DND-41 (cell line): ENCODE measurements at places on chromosomes 5 and 9.
A peak's percentile ranks its signal among the peaks of the same experiment; 100 is the strongest.

GRCh38 chr5:100550531-100551051, 15.4 kb downstream of the FAM174A start:
- no peak for DNase-seq

DNA sequence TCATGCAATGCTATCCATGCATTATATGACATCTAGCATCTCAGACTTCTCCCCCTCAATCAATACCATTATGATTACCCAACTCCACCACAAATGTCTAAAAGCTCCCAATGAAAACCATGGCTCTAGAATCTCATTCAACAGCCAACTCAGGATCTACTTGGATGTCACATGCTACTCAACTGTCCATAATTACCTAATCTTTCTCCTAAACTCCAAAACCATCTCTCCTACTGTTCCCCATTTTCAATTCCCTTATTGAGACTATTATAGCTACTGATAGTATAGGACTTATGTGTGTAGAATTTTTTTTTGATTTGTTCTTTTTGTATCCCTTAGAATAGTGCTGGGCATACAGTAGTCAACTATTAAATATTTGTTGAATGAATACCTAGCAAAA, 8.2 kb upstream of the STRBP start:
- DNase-seq = no peak

DNA sequence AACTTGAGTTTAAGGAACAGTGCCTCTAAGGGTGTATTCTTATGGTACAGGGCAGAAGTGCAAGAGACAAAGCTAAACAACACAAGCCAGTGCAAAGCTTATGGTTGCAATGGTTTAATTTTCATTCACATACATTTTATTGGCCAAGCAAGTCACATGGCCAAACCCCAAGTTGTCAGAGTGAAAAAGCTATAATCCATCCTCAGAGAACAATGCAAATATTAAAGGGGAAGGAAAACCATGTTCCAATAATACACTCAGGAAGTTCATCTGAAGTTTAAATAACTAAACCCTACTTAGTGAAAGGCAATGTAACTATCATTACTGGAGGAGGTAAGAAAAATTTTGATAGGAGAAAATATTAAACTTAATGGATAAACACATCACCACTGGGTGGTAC, 26.6 kb upstream of the TLR4 start:
- DNase-seq = no peak

GRCh38 chr9:77598524-77598923, 49.6 kb downstream of the GNA14 start:
- DNase-seq = no peak

- no peak for DNase-seq
These were observed 83.3 kb upstream of the CCDC112 start for GRCh38 chr5:115379622-115380344.

GRCh38 chr5:167530548-167530947, 760.9 kb upstream of the WWC1 start:
- DNase-seq = no peak

- no peak for DNase-seq
These were observed 12.9 kb downstream of the FLT4 start for GRCh38 chr5:180636403-180637075.

GRCh38 chr9:31492229-31492628, 892.2 kb upstream of the ACO1 start:
- DNase-seq = no peak

- no peak for DNase-seq
These were observed 31.0 kb upstream of the PRRC1 start for GRCh38 chr5:127486471-127486870.

DNA sequence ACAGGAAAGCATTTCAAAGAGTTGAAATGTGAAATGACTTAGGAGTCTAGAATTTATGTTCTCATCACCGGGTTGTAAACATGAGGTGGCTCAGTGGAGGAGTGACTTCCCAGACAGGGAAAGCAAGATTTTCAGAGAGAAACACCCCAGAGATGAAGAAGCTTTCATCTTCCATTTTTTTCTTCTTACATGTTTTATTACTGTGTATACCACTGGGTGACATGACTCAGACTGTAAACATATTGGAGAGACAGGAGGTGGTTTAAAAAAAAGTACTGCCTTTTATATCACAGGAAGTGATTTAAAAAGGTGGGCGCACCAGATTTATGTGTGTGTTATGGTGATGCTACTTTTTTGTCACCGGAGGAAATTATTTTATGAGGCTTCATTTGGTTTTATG, 209.1 kb upstream of the TUT7 start:
- no peak for DNase-seq

DNA sequence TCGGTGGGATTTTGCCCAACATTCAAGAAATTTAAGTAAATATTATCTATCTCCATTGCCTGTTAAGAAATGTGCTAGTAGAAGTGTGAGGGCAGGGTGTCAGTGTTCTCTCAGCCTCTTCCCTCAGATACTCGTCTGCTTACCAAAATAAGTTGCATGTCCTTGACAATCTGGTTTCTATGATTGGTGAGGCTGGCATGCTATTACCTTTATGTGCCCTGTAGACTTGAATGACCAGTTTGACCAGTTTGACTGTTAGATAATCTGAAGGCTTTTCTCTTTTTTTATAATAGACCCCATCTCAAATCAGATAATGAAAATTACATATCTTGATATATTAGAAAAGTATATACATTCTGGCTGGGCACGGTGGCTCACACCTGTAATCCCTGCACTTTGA, 348 bp downstream of the CATSPER3 start:
- DNase-seq = no peak

- no peak for DNase-seq
These were observed 33.5 kb upstream of the ZSWIM6 start for GRCh38 chr5:61298580-61298979.

DNA sequence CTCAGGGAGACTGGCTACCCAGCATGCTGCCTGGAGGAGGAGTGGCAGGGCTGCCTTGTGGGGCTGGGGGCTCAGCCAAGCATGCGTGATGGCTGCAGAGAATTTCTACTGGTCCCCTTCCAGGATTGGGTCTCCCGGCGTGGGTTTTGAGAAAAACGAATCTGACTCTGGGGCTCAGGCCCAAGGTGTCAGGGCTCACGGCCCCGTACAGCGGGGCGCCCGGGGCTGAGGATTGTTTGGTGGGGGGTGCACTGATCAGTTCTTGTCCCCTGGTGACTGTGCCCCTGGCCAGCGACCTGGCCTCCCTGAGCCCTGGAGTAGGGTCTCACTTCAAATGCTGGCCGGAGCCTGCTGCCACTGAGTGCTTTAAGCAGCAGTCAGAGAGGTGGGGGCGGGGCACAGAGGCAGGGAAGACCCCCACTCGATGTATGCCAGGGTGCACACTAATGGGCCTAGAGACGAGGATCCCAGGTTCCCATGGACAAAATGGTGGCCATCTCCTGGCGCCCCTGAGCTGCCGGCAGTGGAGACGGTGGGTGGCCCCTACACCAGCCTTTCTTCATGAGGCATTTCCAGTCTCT, 45.5 kb upstream of the RNU6ATAC start:
- no peak for DNase-seq

GRCh38 chr9:94908011-94908563, 181.6 kb downstream of the AOPEP start:
- no peak for DNase-seq

DNA sequence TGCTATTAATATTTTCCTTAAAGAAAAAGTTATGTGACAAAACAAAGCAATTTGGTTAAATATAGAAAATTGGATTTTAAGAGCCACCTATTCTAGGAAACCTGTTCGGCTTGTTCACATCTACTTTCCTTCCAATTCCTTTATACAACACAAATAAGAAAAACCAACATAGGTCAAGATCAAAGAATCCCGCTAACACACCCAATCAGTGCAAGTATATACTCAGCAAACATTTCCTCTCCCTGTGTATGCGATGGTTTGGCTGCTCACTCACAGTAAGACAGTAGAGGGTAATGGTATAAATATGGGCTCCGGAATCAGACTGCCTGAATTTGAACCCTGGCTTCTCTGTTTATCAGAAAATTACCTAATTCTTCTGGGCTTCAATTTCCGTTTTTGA, 757.5 kb upstream of the ZNF608 start:
- no peak for DNase-seq

DNA sequence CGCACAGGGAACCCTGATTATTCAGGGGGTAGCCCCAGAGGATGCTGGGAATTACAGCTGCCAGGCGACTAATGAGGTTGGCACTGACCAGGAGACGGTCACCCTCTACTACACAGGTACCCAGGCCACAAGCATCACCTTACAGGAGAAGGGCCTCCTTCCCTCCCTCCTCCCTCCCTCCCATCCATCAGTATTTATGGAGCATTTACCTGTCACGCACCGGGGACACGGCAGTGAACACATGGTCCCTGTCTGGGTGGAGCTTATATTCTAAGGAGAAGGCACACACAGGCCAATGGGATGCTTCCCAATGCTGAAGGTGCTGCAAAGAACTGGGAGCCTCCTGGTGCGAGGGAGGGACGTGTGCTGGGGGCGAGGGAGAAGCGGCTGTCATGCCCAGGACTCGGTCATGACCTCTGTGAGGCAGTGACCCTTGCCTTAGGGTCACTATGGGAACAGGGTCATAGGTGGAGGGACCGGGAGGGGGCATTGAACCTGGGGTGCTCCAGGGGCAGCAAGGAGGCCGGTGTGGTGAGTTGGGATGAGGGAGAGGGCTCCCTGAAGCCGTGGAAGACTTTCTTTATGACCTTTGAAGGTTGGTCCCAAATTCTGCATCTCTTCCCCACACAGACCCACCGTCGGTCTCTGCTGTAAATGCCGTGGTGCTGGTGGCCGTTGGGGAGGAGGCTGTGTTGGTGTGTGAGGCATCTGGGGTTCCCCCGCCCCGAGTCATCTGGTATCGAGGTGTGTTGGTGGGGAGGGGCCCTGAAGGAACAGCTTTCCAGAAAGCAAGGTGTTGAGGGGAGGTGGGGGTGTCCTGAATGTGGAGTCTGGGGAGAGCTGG, 41.5 kb downstream of the HMCN2 start:
- no peak for DNase-seq

- DNase-seq = no peak
These were observed 28.8 kb downstream of the C5orf15 start for GRCh38 chr5:133939668-133940067.

DNA sequence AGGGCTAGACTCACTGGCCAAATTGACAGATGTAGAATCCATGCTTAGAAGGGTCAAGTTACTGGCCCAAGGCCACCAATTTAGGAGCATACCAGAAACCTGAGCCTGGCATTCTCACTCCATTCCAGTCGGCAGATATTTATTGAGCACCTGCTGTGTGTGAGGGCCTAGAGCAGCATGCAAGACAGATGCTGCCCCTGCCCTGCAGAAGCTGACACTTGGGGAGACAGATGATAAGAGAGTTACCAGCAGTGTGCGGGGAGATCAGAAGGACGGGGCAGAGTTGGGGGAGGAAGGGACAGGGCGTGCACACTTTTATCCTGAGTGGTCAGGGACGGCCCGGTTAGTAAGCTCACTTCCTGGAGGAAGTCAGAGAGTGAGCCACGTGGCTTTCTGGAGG, 111.5 kb upstream of the RAPGEF1 start:
- DNase-seq = no peak

GRCh38 chr5:172606156-172606785, 34.8 kb upstream of the NEURL1B start:
- no peak for DNase-seq

DNA sequence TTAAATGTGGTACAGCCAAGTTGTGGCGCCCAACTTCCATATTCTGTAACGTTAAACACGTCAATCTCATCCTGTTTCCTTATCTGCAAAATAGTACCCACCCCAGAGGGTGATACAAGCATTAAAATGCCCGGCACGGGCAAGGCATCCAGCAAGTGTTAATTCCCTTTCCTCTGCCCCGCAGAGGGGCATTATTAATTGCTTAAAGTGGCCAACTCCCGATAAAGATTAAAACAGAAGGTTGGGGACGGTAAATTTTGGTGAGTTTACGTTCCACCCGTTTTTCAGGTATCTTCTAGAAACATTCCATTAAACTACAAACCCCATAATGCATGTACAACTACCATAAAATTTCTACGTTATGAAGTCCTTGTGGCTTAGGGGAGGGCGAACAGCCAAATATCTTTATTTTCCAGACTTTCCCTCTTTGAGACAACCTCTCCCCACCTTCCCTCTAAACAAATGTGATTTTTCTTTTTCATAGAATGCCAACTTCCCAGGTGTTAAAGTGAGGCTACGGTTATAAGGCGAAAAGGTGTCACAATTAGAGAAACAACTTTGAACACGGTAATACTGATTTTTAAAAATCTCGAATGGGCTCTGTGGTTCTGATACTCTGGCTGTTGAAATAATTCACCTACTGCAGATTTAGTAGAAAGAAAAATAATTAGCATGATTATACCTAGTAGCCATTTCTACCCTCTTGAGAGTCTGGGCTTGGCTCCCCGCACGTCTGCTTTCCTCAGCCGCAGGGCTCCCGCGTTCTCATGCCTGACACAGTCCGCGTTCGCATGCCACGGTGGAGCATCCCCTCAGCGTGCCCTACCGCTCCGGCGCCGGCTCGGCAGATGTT, 1.2 kb upstream of the GPBP1 start:
- peak; percentile 19 for DNase-seq

- DNase-seq = no peak
These were observed 184.2 kb upstream of the TMEM161B start for GRCh38 chr5:88452820-88453219.

GRCh38 chr5:54103871-54104270, 206.5 kb downstream of the ARL15 start:
- no peak for DNase-seq

DNA sequence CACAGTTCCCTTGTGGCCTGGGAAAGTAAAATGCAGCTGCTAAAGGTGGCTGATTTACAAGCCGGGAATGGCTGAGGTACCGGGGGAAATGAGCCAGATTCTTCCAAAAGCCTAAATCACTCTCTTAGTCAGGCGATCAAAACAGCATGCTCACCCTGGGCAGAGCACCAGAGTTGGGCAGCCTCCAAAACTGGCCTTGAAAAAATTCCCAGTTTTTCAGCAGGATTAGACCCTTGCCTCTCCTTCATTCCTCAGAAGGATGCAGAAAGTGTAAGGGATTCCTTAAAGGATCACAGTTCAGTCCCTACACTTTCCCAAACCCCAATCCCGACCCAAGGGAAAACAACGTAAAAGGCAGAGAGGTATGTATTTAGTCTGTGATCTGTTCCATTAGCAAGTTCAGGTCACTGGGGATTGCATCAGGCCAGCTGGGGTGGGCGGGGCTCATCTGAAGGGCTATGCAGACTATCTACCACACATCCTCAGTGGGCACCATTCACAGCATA, 16.9 kb downstream of the TMEM174 start:
- DNase-seq = no peak

DNA sequence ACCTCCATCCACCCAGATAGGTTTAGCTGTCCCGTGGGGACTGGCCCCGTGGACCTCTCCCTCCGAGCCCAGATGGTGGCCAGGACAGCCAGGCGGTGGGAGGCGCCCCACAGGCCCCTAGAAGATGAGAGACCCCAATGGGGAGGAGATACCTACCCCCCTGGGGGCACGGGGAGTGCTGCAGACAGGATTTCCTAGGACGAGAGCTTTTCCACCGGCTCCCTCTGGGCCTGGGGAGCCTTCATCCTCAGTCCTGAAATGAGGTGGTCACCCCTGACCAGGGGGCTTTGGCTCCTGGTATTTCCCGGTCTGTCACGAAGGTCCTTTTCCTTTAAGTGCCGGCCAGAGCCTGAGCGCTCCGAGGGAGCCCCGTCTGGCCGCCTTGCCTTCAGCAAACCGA, 46.8 kb downstream of the MRPL36 start:
- DNase-seq = no peak
